ENCODE measurements at places on chromosomes 3 and 15.

DNA sequence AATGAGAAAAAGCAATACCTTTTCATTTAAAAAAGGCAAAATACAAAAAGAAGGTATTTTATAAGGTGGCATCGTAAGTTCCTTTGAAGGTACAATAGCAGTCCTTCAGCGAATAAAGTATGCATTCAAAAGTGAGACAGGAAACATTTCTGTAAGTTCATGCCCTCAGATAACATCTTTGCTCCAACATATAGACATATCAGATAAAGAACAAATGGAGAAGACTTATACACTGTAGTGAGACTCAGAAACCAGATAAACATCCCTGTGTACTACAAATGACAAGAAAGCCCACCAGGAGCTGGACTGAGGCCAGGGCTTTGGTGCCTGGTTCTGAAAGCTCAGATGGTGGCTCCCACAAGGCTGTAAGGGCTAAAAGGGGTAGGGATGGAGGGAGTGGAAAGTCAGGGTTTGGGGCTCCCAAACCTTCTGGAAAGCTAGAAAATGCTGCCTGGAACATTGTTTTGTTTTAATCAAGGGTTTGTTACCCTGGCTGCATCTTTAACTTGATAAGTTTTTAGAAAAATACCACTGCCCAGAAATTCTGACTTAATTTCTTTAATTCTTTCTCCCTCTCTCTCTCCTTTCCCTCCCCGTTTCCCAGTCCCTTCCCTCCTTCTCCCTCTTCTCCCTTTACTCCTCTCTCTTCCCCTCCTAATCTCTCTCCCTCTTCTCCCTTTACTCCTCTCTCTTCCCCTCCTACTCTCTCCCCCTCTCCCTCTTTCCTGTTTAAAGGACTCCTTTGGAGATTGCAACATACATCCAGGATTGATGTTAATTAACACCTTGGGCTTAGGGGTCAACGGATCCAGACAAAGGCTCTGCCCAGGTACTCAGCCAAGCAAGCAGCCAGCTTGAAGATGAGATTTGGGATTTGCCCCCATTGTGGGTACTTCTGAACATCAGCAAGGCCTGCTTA, 126.1 kb downstream of the AQP9 start:
- DNase-seq: no peak

- DNase-seq: no peak
These were observed 32.0 kb upstream of the SLCO3A1 start for GRCh38 chr15:91821458-91821857.

- DNase-seq: no peak
These were observed 78.7 kb downstream of the FAIM start for GRCh38 chr3:138687236-138687635.

- DNase-seq: no peak
These were observed 127.8 kb downstream of the RBMS3 start for GRCh38 chr3:29408676-29409075.

DNA sequence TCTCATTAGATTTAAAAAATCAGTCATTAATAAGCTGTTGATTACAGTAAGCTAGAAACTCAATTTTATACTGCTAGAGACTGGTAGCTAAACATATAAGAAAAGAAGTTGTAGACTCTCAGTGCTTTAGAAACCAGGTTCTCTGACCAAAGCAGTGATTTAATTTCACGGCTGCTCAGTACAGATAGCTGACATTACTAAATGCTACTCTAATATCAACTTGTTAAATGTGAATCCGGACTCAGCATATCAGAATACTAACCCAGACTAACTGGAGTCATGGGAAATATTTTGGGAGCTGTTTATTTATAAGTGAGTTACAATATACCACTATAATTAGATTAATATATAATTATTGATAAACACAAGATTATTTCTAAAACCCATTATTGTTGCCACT, 80.4 kb downstream of the NEDD4 start:
- DNase-seq: no peak

- no peak for DNase-seq
These were observed 8.9 kb upstream of the TMEM202 start for GRCh38 chr15:72389231-72389630.

DNA sequence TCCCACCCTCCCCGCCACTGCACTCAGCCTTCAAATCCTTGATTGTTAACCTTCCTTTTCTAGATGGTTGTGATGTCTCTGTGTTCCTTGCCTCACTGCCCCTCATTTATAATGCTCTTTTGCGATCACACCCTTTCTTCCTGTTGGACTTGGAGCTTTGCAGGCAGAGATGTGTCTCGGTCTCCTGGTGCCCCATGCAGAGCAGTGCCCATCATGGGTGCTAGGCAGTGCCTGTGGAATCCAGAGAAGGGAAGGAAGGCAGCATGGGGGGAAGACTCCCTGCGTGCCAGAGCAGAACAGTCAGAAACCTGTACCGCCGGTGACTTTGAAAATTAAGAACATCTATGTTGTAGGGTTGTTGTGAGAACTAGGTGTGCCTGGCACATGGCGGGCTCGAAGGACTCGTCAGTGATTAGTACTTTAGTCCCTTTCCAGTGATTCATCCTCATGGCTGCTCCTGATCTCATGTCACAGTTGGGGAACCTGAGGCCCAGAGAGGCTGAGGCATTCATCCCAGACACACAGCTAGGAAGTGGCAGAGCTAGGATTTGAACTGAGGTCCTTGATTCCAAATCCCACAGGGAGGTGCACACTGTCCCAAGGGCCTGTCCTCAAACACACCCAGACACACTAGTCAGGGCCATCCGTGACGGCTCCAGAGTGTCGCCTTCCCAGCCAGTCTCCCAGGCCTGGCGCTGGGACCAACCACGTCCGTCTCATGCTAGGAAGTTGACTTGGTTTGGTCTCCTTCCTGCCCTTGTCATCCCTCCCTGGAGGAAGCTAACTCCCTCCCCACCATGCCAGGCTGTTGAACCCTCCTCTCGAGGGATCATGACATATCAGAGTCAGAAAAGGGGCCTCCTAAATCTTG, 58.3 kb downstream of the SMAD6 start:
- DNase-seq: no peak

DNA sequence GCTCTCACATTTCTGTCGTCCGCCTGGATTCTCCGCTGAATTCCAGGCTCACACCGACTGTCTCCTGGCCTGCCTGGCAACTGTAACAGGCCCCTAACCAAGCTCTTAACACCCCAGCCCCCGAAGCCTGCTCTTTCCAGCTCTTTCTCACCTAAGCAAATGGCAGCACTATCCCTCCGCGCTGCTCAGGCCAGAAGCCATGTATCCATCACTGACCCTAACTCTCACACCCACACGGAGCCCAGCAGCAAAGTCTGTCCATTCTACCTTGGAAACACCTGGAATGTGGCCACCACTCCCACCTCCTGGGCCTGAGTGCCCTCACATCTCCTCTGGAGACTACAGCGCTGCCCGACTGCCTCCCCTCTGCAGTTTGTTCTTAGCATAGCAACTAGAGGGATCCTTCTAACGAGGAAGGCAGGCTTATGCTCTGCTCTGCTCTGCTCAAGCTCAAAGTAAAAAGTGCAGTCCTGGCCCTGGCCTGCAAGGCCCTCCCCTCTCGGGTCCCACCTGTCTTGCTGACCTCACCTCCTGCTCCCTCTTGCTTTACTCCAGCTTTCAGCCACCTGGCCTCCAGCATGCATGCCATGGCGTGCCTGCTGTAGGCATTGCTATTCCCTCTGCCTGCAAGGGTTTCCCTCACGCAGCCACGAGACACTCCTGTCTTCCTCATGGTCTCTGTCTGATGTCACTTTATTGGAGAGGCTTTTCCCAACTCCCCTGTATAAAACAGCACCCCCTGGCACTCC, 27.2 kb downstream of the FEM1B start:
- DNase-seq: no peak

GRCh38 chr15:39795486-39795885, 12.8 kb upstream of the FSIP1 start:
- DNase-seq: no peak

GRCh38 chr3:159169828-159170227, 368.0 kb downstream of the MFSD1 start:
- DNase-seq: peak; percentile 72

DNA sequence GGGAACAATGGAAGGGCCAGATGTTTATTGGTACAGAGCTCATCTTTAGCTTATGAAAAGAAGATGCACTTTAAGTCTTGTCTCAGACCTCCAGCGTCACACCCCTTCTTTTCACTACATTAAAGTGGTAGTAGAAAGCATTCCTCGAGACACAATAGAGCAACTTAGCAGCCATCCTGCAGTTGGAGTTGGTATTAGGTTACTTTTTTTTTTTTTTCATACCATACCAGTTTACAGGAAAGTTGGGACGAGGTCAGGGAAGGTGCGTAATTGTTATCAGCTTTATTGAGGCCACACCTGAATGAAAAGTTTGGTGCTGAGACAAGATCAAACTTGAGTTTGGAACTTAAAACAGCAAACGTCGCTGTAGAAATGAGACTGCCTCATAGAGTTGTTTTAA, 203.8 kb downstream of the SOX2 start:
- DNase-seq: no peak

GRCh38 chr15:71149646-71150557, 34.6 kb downstream of the THSD4 start:
- no peak for DNase-seq

DNA sequence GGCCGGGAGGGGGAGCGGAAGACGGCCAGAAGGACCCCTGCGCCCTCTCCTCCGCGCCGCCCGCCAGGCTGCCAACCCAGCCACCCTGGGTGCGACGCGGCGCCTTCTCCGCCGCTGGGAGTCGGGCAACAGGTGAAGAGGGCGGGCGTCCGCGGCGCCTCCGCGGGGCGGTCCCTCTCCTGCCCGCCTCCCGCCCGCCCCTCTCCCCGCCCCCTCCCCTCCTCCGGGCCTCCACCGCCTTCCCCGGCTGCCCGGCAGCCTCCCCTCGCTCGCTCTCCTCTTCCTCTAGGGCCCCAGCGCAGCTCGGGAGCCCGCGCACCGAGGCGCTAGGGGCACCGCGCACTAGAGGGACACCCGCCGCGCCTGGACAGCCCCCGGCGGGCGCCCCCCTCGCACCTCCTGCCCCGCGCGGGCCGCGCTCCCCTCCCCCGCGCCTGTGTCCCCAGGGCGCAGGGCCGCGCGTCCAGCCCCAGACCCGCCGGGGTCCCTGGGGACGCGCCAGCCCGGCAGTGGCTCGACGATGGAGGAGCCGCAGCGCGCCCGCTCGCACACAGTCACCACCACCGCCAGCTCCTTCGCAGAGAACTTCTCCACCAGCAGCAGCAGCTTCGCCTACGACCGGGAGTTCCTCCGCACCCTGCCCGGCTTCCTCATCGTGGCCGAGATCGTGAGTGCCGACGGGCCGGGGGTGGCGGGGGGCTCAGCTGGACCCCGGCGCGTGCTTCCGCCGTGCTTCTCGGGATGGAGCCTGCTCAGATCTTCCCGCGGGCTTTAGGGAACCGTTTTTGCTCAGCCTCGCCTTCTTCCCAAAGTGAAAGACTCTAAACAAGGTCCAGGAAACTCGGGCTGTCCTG, at the start of gene CMTM8:
CMTM8 (plus strand) TSS at position 228 of the 854 bp plus-strand sequence; CDS start at position 521, 293 bp downstream.
- DNase-seq: no peak

DNA sequence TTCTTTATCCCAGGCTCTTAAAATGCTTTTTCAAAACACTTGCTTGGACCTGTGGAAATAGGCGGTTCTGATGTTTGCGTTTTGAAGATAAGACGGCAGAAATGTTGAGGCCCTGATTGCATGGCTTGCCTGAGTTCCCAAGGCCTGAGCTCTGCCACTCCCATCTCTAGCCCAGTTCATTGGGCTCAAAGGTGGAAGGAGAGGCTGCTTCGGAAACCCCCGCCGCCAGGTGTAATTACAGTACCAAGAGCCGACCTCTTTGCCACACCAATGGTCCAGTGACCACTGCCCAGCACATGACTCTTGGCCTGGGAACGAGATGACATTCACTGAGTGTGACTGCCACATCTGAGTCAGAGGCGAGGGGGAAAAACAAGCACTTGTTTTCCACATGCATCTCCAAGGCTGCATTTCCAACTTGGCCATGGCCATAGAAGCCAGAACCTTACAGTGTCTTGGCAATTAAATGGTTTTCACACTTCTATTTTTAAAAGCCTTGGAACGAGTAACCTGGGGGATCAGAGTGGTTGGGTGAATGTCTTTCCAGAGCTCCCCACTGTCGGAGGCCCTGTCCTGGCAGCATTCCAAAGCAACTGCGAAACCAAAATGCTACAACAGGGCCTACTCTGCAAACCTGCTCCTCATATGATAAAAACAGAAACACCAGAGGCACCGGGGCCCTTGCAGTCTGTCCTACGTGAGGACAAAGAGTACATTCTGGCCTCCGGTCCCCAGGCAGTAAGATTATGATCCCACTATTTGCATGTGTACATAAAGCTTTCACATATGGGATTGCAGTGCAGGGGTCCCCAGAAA, 63.8 kb upstream of the CGNL1 start:
- DNase-seq: no peak

DNA sequence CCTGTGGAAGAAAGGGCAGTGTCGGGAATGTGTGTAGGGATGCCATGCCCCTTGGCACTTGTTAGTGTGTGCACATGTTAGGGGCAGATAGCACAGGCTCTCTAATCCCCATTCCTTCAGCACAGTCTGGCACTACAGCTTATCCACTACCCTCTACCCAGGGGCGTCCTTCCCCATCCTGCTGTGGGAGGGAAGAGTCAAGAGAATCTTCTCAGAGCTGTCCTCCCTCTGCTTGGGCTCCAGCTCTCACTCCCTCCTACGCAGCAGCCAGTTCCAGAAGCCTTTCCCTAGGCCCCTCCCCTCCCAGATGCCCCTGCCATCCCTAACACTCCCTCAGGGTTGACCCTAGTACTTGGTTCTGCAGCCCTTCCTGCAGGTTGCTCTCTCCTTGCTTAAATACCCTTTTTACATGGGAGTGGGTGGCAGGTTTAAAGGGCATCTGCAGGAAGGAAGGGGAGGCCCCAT, 815 bp upstream of the GRM2 start:
- no peak for DNase-seq

DNA sequence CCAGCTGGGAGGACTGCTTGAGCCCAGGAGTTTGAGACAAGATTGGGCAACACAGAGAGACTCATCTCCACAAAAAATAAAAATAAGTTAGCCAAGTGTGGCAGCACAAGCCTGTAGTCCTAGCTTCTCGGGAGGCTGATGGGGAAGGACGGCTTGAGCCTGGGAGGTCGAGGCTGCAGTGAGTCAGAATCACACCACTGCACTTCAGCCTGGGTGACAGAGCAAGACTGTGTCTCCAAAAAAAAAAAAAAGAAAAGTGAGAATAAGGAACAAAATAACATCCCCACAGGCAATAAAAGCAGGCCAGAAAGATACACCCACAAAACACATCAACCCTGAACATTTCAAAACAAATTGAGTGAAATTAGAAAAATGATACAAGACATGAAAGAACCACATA, 48.7 kb upstream of the OCA2 start:
- no peak for DNase-seq
